Stimulated activated CD8-positive, alpha-beta memory T cell treated with anti-CD3 and anti-CD28 coated beads, Interleukin-15, amount 100 ng/mL, for 1 hour (primary cell): ENCODE measurements at places on chromosomes 2 and 18.

- DNase-seq = no peak
Observed at GRCh38 chr18:55302167-55302833, 285.7 kb downstream of the TCF4 start.

DNA sequence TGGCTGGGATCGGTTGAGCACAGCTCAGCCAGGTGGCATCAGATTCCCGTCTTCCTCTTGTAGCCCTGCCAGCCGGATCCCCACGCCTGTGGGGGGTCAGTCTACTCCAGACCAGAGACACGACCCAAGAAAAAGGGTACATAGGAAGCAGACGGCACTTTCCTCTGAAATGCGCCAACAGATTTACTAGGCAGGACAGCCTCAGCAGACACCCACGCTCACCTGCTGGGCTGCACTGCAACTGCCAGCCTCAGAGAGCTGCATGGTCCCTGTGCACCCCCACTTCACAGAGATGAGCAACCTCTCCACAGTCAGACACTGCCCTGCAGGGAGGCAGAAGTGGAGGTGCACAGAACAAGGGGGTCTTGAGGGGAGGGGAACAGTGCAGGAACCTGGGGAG lies 75.7 kb upstream of the OTOS start:
- DNase-seq = no peak

DNA sequence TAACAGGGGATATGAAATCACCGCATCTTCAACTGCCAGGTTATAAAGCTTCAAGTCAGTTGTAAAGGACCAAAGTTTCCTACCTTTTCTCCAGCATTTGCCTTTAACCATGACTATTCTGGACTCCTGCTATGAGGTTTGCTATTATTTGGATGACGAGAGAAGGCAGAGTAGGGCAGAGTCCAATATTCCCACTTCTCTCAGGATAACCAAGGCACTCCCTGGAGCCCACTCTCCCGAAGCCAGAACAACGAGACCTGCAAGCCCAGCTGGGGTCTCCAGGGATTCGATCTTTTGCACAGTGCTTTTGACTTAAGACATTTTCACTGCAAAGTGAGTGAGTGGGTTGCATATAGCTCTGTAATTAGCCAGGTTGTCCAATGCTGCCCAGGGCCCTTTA lies 77.1 kb upstream of the ZNF397 start:
- no peak for DNase-seq

DNA sequence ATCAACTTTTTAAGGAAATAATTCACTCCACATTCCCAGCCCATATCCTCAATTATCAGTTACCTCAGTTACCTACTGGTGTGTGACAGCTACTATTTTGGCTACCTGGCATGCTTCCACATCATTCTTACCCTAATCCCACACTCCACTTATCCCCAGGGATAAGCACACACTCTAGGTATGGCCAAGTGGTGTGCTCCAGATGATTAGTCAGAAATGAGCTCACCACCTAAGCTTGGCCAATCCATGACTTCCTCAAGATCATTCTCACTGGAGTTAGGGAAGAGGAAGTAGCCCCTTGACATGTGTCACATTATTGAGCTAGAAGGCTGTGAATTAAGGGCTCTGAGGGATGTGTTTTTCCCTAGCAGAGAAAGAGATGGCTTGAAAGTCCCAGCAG lies 20.9 kb upstream of the SMAD4 start:
- no peak for DNase-seq

GRCh38 chr2:42970151-42970550 lies 177.8 kb upstream of the HAAO start:
- DNase-seq = no peak

DNA sequence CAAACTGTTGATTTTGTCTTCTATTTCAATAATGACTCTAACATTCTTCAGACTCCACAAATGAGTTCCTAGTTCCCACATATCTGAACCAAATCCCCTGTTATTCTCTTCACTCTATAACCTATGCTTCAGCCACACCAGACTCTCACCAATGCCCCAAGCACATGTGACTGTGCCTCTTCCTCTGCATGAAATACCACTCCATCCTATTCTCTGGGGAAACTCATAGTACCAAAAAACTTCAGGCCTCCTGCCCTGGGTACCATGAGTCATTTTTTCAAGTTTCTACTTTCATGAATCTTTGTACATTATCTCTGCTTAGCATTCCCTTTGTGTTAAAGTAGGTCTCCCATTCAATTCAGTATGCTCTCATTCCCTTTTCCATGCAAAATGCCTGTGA lies 353.2 kb downstream of the ZEB2 start:
- DNase-seq = no peak

DNA sequence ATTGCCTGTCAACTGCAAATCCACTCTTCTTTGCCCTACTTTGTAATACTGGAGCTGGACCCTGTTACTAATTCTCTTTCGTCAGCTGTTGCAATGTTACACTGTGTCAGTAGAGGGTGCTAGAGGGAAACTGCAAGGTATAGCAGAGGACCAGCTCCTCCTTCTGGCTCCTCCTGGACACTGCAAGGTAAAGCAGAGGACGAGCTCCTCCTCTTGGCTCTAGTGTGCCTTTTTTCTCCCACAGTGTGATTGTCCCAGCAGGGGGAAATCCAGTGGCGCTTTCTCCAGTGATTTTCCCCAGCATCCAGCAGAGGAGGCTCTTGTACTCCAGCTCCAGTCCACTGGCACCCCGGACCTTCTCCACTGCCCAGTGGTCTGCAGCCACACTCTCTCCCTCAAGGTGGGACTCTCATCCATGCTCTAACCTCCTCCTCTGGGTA lies 95.6 kb downstream of the CAPN13 start:
- peak; percentile 68 for DNase-seq

DNA sequence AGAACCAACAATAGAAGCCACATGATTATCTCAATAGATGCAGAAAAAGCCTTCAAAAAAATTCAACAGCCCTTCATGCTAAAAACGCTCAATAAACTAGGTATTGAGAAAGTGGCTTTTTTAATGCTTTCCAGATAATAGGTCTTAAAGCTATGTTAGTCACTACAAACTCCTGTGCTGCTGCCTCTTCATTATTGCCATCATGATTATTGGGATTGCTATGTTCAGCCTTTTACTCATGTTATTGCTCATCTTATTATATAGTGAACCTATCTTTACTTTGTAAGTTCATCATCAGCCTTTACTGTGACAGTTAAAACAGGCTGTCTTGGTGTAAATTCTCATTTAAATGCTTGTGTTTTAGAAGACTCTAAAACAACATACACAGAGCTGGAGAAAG lies 1557.2 kb upstream of the ZEB2 start:
- DNase-seq = no peak

DNA sequence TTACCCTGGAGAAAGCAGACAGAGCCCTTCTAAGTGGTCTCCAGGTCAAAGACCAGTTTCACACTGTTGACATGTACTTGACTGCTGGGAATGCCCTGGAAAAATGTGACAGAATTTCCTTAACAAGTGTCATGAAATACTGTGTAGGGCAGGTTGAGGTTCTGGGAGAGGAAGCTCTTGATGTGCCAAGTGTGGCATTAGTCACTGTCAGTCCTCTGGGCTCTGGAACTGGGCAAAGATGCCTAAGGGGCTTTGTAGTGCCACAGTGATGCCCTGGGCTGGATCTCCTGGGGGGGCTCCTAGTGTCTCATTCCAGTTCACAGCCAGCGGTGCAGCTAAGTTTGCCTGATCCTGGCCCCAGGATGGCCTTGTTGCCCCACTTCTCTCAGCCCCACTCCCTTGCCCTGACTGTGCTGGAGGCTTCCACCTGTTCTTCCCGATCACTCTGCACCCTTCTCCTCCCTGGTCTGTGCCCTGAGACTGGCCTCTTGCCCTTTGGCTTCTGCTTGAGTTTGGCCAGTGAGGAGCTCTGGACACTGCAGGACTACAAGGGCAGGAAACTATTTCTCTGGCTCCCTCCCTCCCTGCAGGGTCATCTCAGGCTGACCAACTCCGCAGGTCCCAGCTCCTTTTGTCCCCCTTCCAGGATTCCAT lies 27.0 kb upstream of the FAM124B start:
- no peak for DNase-seq

DNA sequence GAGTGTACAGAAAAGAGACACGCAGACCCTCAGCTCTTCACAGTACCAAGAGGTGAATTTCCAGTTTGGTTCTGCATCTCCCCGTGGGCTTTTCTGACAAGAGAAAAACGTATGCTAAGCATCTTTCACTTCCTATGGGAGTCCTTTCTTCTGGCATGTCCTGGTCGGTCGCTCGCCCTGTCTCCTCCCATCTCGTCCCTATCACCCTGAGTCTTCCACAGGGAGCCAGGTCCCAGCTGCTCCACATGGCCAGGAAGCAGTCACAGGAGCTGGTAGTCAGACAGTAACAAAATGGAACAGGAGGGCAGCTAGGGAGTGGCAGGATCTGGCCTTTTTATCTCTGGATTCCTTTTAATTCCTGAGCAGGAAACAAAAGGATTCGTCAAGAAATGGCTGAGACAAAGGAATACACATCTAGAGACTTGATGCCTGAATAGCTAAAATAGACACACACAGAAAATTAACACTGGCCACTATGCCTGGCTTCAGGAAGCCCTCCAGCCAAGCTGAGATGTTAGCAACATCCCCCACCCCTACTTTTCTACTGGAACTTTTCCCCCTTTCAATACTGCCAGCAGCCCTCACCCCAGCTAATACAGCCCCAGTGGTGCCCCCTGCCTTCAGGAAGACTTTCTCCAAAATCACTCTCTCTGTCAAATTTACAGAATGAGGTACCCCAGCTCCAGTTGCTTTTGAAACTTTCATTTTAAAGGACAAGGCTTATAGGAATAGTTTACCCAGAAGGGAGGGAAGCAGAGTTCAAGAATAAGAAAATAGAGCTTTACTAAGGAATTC lies 136.1 kb downstream of the DNER start:
- no peak for DNase-seq

- no peak for DNase-seq
Observed at GRCh38 chr2:191999101-191999841, 152.4 kb upstream of the CAVIN2 start.

DNA sequence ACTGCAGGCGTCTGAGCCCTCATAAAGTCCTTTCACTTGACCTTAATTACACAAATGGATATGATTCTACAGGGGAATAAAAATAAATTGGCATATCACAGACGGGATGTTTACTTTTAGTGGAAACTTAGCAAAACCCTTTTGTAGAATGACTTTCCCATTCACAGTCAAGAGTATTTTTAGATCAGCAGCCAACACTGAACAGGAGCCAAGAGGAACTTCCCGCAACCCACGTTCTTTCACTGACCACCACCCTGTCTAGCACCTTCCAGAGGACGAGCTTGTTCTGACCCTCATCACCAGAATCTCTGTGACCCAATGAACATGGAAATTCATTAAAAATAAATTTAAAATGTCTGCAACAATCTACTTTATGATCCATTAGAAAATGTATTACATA lies 119.0 kb upstream of the SNTG2 start:
- DNase-seq = no peak

- DNase-seq = no peak
Observed at GRCh38 chr2:69767034-69767433, 25.1 kb downstream of the ANXA4 start.

DNA sequence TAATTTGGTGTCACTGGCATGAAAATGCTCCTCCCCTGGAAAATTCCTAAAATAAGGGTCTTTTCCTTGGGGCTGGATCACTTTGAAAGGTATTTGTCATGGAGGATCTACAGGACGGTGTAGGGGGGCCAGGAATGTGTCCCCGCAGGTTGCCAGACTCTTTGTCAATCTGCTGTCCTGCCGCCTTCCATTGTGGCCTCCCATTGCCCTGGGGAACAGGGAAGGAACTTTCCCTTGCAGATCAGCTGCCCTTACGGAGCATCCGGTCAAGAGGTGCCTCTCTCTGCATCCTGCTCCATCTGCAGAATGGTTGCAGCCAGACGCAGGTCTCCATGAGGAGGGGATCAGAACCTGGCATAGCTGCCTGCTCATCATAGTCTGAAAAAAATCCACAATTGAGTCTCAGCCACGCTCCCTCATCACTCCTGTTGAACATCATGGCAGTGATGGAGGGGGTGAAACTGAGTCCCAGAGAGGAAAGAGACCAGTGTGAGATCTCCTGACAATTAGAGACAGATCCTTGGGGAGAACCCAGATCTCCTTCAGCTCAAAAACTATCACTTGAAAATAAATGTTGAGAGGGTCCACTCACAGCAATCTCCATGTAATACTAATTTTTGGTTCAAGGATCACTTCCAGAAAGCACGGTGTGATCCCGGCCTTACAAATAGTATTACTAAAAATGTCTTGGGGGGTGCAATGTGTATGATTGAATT lies 244.8 kb downstream of the MYCN start:
- no peak for DNase-seq

DNA sequence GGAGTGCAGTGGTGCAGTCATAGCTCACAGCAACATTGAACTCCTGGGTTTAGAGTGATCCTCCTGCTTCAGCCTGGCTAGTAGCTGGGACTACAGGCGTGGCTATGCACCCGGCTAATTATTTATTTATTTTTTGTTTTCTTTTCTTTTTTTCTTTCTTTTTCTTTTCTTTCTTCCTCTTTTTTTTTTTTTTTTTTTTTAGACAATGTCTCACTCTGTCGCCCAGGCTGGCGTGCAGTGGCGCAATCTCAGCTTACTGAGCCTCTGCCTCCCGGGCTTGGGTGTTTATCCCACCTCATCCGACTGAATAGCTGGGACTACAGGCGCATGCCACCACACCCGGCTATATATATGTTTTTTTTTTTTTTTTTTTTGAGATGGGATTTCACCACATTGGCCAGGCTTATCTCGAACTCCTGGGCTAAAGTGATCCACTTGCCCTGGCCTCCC lies 1.4 kb upstream of the ANXA4 start:
- DNase-seq = no peak

DNA sequence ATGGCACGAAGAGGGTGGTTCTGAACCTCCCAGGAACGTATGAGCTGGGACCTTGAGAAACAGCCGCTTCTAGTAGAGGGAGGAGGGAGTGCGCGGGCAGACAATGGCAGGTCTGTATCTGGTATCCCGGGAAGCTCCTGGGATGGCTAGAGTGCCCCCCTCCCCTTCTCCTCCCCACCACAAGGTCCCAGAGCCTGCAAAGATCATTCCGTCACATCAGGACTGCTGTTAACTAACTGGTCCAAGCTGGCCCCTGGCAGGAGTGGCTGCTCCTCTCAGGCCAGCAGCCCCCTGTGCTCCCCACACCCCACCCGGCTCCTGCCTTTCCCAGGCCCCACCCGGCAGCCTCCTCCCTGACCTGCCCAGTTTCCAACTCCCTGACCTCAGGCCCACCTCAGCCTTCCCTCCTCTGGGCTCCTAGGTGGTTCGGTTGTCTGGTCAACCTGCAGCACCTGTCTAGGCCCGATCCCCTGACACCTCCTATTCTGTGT lies 75.0 kb downstream of the TPO start:
- no peak for DNase-seq

- DNase-seq = no peak
Observed at GRCh38 chr2:58688813-58689212, 447.7 kb upstream of the FANCL start.

- DNase-seq = no peak
Observed at GRCh38 chr2:69791045-69791444, 38.4 kb upstream of the GMCL1 start.

- no peak for DNase-seq
Observed at GRCh38 chr2:209771474-209772289, at the start of gene UNC80. Gene UNC80 (plus strand): TSS chr2:209771832. CDS start chr2:209772073, 241 bp downstream.
